Activated gamma-delta T cell treated with anti-CD3 and anti-CD28 coated beads, Interleukin-2, amount 50 U/mL, for 16 hours (primary cell): ENCODE measurements at places on chromosomes 5 and 9.

- DNase-seq: no peak
Measured at GRCh38 chr5:167453246-167454030, 838.0 kb upstream of the WWC1 start.

DNA sequence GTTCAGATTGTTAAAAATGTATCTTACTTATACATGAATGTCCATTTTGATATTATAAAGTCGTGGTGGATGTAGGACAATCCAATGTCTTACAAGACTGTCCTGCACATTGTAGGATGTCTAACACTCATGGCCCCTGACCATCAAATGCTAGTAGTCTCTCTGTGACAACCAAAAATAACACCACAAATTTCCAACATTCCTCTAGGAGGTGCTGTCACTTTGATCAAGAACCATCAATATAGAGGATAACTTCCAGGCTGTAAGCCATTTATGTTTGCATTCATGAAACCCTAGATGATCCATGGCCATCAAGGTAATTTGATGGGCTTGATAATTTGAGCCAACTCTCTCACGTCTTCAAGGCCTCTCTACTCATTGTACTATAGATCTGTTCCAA is 20.5 kb upstream of the ZFR start:
- DNase-seq: no peak

DNA sequence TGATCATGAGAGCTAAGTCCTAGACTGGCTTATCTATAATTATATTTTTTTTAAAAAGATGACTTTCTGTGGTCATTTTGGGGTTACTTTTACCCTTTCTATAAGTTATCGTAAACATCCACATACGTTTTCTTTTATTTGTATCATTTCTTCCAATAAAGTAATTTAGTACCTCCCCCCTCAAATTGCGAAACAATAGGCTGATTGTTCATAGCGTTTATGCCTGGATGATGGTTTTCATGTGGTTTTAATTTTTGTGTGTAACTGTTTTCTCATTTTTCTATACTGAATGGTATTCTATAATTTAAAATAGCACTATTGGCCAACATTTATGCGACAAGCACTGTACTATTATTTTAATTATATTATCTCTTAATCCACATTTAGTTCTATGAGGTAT is 44.5 kb downstream of the SMC5 start:
- no peak for DNase-seq

DNA sequence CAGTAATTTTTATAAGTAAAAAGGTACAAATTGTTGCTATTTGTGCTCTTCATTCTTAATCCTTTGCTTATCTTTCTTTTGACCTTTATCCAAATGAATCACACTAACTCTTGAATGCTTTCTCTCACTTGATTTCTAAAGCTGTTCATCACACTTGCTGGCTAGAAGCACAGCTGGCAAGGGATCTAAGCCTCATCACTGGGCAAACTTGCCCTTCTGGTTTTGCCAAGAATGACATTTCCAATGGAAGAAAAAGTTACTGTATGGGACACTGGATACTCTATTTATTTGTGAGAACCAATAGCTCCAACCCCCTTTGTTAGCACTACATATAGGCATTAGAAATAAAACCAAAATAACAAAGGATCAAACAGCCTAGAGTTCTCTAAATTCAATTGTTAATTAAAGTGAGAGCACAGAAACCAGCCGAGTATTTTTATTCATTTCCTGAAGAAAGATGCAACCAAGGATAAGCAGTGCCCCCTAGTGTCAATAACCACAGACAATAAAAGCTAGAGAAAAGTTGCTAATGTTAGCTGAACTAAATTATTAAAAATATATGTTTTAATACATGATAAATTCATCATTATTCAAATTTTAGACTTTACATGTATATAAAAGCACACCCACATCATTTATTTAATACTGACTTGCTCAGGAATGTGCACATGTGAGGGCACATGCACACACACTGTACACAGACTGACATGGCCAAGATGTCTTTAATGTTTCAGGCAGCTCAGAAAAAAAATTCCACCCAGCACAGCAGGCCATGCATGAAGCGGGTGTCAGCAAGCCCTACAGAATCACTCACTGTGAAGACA is 59.8 kb upstream of the POU5F2 start:
- DNase-seq: no peak

- no peak for DNase-seq
Measured at GRCh38 chr9:20405078-20405477, 217.2 kb downstream of the MLLT3 start.

GRCh38 chr5:159504857-159505304 is 174.6 kb upstream of the IL12B start:
- DNase-seq: no peak

- DNase-seq: no peak
Measured at GRCh38 chr9:18260521-18260920, 213.4 kb upstream of the ADAMTSL1 start.

GRCh38 chr9:38067859-38068681 is 957 bp downstream of the SHB start:
- DNase-seq: no peak

GRCh38 chr5:171840066-171840465 is 54.4 kb downstream of the SMIM23 start:
- DNase-seq: no peak

GRCh38 chr5:82422001-82422740 is 144.0 kb upstream of the RPS23 start:
- no peak for DNase-seq
